Esophagus muscularis mucosa (tissue), 4 donors: ENCODE measurements at places on chromosomes 2 and 18. TPM values are rescaled to one million over a fixed set of nuclear protein-coding genes. Genes with fewer than 3 reads are reported as not detected.

DNA sequence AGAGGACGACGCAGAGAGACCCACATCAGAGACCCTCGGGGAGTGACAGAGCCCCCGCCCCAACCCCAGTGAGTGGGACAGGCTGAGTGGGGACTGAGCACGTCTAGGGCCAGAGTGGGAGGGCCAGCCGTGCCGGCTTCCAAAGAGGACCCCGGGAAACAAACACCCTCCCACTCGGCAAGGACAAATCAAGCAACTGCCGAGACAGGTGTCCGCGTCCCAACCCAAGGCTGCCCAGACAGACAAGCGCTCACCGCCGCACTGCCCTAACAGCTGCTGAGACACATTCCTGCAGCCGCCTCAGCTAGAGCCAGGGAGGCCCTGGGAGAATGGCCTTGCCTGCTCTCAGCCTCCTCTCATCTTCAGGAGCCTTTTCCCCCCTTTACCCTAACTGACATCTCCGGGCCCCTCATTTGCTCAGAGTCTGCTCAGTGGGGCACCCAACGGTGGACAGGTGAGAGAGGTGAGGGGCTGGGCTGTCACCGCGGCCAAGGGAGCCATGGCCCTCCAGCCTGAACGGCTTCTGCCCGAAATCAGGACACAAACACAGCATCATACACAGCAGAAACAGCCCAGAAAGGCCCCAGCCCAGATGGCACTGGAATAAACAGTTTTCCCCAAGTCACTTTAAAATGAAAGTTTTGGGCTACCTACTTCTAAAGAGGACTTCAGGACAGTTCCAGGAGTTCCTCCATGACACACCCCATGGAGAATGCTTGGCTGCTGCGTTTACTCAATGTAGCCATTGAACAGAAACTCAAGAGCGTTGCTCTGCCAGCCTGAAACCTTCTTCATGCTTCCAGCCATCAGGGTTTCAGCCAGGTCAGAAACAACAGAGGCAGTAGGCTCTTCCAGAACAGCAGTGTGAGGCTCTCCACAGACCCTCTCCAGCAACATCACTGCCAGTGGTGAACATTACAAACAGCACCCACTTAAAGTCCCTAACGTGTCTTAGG is 23.6 kb downstream of the SLC66A2 start:
- no peak for DNase-seq

DNA sequence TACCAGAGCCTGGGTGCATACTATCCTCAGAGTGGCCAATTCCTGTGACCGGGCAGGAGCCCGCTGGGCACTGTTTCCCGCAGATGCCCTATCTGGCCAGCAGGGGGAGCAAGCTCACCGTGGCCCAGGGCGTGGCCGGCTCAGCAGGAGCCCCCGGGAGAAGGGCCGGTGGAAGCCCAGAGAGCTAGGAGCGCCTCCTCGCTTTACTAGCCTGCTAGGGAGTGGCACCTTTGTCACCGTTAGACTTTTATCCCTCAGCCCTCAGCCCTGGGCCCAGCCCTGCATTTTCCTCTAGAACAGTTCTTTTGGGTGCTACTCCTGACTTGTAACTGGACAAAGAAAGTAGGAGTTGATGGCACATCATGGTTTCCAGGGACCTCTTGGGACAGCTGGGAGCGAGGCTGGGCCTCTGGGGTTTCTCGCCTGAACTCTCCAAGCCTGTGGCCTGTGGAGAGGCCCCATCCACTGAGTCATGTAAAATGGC is 24.0 kb downstream of the TMEM177 start:
- no peak for DNase-seq

GRCh38 chr2:239465017-239466001 is 64.5 kb upstream of the HDAC4 start:
- peak; percentile 94 for DNase-seq

AKAIN1 gene
- not detected for total RNA-seq

GRCh38 chr18:40904295-40904694 is 1050.7 kb upstream of the PIK3C3 start:
- DNase-seq: no peak

- DNase-seq: no peak
These were observed 47.4 kb downstream of the PSMG2 start for GRCh38 chr18:12750076-12750714.

DNA sequence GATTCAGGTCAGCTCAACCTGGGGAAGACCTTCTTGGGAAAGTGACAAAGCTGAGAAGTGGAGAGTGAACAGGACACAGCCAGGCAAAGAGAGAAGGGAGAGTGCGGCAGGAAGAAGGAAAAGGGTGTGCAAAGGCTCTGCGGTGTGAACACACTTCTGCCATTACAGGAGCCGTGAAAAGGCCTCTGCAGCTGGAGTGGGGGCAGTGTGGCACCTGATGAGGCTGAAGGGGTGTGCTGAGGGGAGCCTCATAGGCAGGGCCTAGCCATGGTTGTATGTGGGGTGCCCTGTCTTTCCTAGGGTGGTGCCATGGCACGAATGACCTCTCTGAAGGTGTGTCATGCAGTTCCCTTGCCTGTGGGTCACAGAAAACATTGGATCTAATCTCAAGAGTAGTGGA is 347.6 kb downstream of the CYRIA start:
- DNase-seq: peak; percentile 79

DNA sequence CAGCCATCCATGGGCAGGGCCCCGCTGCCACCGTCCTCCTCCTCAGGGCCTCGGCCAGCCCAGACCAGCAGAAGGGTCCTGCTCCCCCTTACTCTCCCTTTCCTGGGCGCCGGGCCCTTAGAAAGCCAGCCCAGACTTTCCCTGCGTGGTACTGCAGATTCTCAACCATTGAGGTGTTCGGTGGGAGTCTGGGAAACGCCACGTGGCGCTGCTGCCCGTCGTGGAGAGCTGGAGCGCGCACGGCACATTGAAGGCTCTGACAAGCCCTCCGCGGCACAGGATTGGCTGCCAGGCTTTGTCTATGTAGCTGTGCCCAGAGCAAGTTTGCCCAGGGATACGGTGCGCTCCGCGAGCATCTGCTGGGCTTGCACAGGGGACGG is 10.4 kb upstream of the KLHL30 start:
- no peak for DNase-seq

- DNase-seq: no peak
These were observed 26.2 kb downstream of the GLI2 start for GRCh38 chr2:120761911-120762310.

DNA sequence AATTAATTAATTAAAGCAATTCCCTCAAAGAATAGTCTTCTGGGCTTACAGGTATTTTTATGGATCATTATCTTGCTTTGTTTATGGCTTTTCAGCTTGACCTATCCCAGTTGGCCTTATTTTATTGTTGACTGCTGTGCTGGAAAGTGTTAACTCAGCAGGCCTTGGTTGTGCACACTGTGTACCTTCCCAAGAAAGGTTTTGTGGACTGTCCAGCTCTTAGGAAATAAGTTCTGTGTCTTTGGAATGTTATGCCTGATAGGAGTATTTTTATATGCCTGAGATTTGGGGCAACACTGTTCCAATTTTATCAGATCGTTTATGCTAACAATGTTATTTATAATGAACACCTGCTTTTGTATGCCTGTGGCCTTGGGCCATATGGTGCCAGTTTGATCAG is 671.9 kb upstream of the ZNF804A start:
- no peak for DNase-seq

DNA sequence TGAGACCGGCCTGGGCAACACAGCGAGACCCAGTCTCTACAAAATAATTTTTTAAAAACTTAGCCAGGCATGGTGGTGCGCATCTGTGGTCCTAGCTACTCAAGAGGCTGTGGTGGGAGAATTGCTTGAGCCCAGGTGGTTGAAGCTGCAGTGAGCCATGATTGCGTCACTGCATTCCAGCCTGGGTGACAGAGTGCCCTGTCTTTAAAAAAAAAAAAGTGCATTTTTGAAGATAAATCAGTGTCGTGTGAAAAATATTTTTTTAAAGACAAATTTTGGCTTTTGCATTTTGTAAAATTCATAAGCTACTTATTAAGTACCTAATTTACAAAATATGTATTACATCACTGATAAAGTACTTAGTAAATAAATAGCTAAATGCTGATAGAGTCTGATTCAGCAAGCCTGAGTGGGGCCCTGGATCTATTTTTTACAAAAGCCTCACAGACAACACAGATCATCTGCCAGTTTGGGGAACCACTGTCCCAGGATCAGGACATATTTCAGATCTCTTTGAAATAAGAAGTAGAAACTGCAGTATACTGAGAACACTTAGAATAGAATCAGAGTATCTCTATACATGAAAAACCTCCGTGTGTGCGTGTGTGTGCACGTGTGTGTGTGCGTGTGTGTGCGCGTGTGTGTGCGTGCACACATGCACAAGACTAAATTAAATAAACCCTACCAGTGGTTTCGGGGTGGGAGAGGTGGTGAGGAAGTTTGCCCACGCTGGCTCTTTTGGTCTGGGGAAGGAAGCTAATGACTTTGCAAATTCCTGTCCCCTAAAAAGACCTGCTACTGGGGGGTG is 61.6 kb downstream of the AAK1 start:
- DNase-seq: no peak
